ENCODE measurements at places on chromosomes 5 and 9. TPM values are rescaled to one million over a fixed set of nuclear protein-coding genes. Genes with fewer than 3 reads are reported as not detected.
A peak's percentile ranks its signal among the peaks of the same experiment; 100 is the strongest.

GRCh38 chr9:92608909-92609445 is 61.0 kb downstream of the IPPK start:
- peak; percentile 83 for DNase-seq

DNA sequence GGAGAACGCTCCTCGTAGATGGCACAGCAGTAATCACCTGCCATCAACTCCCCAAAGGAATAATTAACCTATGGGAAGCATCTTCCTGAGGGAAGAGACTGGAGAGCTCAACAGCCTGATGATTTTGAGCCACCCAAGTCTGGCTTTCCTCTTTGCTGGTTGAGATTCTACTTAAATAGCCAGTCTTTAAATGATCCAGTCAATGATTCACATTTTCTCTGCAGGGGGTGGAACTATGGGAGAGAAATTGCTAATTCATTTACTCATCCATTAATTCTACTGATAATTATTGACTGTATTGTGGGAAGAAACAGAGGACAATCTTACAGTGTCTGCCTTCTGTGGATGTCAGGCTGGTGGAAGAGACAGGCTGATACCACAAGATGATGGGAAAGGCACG is 355.0 kb upstream of the PANK3 start:
- no peak for DNase-seq

The ASPN gene
- polyA plus RNA-seq = 1.3 TPM

- DNase-seq = no peak
Measured at GRCh38 chr9:124894035-124894740, 32.3 kb downstream of the ARPC5L start.

DNA sequence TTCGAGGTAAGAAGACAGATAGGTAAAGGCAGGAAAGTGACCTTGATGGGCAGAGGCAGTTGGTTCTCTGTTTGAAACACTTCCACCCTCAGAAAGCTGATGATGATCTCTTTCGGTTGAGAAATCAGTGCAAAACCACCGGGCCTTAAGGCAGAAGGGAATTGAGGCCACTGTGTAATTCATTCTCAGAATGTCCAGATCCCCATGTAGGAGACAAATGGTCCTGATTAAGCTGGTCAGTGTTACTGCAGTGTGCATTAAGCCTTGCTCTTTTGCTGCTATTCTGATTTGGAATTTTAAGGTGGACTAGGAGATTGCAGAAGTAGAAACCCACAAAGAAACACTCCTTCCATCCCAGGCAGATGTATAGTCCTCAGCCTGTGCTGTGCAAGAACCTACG is 255.2 kb downstream of the ARHGAP26 start:
- no peak for DNase-seq

GRCh38 chr9:994005-994404 is 17.6 kb downstream of the DMRT3 start:
- DNase-seq = no peak

The PCAT7 gene
- polyA plus RNA-seq = 0.28 TPM
